ENCODE measurements at places on chromosomes 11 and 22.

- no peak for DNase-seq
These were observed 2.1 kb upstream of the GNAZ start for GRCh38 chr22:23068096-23068831.

DNA sequence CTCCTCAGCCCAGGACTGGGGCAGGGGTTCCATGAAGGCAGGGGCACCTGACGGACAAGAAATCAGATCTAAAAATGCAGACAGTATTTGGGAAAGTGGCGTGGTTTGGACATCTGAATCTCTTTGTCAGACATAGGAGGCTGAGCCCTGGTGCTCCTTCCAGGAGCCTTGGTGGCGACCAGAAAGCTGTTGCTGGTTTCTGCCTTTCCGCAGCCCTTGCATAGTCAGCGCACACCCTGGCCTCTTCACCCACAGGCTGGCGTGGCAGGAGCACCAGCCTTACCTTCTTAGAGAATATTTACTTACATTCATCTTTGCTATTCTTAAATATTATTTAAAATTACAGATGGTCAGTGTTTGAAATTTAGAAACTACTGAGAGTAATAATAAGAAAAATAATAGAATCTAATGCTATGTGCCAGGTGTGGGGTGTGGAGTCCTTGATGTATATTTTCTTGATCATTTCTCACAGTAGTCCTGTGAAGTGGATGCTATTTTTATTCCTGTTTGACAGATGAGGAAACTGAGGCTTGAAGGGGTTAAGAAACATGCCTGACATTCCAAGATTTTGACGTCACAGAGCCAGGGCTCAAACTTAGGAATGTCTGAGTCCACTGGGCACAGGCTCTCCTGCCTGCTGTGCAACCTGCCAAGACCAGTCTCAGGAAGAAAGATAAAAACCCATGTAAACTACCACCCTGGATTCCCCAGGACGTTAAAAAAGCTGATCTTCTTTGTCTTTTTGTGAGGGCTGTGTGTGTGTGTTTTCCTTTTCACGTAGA is 51.6 kb downstream of the TBC1D22A start:
- DNase-seq: no peak

GRCh38 chr22:48265000-48265625 is 1502.7 kb downstream of the TBC1D22A start:
- no peak for DNase-seq

DNA sequence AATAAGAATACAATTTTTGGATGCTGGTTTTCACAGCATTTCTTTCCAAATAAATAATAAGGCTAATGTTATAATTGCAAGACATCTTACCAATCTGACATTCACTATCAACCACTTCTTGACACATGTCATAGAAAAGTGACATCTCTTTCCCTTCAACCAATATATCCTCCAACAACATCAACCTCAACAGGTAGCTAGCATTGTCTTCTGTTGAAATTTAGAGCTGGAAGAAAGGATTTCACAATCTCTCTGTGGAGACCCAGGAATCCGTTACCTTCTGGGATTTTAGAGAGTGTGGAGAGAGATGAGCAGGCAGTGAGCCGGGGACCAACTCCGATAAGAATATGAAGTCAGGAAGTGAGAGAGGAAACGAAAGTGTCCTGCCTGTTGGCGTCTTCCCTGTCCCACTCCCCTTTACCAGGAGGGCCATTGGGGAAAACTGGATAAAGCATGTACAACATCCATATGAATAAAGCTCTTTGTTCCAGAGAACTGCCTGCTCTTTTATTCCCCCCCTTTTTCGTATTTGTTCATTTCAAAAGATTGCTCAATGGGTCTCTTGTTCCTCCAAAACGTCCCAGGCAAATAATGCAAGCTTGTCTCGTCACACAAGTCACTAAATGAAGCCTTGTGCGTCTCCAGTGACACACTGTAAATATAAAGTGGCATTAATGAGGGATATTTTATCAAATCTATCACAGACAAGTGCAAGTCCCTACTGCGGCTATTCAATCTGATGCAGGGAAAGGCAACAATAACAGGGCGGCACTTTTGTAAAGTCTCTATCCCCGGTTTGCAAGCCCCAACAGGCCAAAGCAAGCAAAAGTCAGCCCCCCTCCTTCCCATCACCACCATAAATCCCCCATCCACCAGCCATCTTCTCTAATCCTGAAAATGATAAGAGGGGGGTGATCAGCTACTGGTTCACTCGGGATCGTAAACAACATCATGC is 3.4 kb downstream of the CADM1 start:
- DNase-seq: peak; percentile 17

DNA sequence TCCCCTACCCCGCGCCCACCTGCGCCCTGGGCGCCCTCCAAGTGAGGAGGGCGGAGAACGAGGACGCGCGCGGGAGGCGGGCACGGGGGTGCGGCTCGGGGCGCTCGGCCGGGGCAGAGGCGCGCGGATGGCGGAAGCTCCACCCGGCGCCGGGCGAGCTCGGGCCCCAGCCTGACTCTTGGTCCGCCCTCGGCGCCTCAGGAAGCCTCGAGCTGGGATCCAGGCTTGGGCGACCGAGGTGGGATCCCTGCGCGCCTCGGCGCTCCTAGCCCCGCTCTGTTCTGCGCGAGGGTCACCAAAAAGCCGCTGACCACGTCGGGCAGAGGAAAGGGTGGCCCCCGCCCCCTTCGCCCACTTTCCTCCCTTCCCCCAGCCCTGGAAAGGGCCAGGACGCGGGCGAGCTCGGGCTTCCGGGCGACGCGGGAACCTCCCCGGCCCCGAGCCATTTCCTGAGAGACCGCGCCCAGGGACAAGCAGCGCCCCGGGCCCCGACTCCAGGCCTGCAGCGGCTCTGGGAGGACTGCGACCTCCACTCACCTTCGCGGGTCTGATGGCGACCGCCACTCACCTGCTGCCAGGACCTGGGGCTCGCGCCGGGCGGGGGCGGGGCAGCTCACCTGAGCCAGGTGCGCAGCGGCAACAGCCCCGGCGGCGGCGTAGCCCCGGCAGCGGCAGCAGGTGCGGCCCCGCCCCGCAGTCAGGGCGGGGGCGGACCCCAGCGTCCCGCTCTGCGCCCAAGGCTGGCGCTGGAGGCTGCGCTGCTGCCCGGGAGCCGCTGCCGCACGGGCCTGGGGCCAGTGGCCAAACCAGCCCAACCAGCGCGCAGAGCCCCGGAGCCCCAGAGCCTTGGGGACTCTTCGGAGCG is 2.2 kb upstream of the SIGIRR start:
- peak; percentile 48 for DNase-seq

- DNase-seq: peak; percentile 55
These were observed at the start of gene GUCD1 for GRCh38 chr22:24554313-24555164. Gene GUCD1, minus strand, starts transcription at chr22:24555138. Its CDS starts 147 bp downstream, at chr22:24554991.

- DNase-seq: no peak
These were observed 93.8 kb upstream of the BLID start for GRCh38 chr11:122209619-122210366.

DNA sequence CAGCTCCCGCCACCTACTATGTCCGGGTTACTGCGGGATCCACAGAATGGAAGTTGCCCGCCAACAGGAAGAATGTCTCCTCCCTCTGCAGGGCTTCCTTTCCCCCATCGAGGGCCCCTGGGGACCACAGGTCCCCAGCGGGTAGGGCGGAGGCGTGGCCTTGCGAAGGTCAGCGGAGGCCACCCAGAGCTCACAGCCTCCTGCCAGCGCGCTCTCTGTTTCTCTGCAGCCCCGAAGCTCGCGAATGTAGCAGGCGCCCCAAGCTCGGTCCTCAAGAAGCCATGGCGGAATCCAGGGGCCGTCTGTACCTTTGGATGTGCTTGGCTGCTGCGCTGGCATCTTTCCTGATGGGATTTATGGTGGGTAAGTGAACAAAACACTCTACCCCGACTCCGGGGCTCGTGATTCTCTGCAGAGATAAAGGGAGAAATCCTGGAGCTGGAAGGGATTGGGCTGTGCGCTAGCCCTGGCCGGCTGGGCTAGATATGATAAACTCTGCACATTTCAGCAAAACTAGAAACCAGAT is at the start of gene NAALAD2:
Gene NAALAD2 (plus strand): TSS at position 186 of the 526 bp plus-strand sequence. CDS start 96 bp downstream, at position 282.
- DNase-seq: no peak

DNA sequence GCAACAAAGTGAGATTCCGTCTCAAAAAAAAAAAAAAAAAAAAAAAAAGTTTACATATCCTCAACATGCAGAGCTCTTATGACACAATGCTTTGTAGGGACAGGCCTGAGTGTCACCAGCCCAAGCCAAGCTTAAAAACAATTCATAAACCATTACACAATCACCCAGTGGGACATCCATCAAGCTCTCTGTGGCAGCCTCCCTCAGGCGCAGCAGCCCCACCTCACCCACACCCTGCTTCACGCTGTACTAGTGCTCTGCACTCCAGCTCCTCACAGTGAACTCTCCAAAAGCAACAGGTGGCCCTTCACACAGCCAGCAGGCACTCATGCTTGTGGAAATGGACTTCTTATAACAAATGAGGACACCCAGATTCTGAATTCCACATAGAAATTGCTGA is 3.5 kb upstream of the FOXRED2 start:
- no peak for DNase-seq

- no peak for DNase-seq
These were observed 279.9 kb downstream of the FAT3 start for GRCh38 chr11:92504534-92504933.

GRCh38 chr11:3840004-3840869 is 522 bp downstream of the RHOG start:
- DNase-seq: no peak

- peak; percentile 22 for DNase-seq
These were observed 69.9 kb downstream of the MPPED1 start for GRCh38 chr22:43481568-43482317.

DNA sequence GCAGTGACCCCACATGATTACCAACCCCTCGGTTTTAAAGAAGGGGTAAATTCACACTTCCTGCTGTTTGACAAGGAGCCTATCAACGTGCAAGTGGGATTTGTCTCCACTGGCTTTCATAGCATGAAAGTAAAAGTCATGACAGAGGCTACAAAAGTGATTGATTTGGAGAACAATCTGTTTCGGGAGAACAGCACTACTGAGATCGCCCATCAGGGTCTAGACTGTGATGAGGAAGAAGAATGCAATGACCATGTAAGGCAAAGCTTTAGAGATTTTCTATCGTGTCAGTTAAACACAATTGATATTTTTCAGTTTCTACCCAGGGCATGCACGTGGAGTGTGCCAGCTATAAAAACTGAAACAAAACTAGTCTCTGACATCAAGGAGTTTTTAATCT is 41.7 kb downstream of the HORMAD2 start:
- DNase-seq: no peak

- DNase-seq: no peak
These were observed at the start of gene CD6 for GRCh38 chr11:60971520-60971919. Gene CD6, plus strand, starts transcription at chr11:60971680. Its CDS starts 186 bp downstream, at chr11:60971866.

DNA sequence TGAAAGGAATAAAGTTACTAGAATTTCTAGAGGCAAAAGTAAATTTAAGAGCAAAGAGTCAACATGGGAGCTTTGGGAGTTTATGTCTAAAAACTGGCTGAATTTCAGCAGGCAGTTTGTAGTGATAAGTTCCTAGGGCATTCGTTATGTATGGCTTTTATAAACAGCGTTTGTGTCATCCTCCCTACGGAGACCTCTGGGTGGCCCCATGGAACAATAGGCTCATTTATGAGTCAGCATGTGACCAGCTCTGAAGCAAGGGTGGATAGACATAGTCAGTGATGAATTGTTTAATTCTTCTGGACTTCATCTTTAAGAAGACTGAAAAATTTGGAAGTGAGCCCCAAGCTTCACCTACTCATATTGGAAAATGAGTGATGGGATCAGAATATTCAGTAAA is 37.1 kb downstream of the SVIP start:
- peak; percentile 2 for DNase-seq

GRCh38 chr11:126838779-126839178 is 161.8 kb downstream of the KIRREL3 start:
- DNase-seq: no peak

DNA sequence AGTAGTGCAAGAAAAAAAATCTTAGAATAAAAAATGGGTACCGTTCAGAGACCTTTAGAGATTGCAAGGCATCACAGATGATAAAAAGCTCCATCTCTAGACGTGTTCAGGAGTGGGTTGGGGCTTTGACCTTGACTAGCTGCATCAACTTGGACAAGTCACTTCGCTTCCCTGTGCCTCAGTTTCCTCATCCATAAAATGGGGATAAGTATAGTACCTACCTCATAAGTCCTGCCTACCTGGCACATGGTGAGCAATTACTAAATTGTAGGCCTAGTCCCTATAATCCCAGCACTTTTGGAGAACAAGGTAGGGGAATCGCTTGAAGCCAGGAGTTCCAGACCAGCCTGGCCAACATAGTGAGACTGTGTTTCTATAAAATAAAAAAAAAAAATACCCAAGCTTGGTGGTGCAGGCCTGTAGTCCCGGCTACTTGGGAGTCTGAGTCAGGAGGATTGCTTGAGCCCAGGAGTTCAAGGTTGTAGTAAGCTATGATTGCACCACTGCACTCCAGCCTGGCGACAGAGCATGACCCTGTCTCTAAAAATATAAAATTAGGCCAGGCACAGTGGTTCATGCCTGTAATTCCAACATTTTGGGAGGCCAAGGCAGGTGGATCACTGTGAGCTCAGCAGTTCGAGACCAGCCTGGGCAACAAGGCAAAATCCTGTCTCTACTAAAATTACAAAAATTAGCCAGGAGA is 6.0 kb upstream of the F2 start:
- no peak for DNase-seq

GRCh38 chr11:80727315-80727714 is 1286.5 kb upstream of the TENM4 start:
- DNase-seq: no peak

DNA sequence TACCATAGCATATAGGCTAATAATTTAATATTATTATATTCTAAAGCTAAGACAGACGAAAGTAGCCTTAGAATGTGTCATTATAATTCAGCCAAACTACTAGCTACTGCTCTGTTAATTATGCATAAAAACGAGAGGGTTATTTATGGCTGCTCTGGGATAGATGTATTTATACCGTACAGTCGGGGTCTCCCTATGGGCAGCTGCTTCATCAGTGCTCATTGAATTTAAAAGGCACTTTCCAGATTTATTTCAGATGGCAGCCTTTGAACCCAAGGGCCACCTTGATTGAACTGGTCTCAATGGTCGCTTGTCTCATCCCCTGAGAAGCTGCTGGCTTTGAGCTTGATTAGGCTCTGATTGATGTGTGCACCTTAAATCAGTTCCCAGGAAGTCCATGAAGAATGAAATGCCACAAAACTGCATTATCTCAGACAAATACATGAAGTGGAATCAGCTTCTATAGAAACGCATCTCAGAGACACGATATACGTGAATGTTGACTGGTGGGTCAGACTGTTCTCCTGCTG is 377.6 kb downstream of the LRRC4C start:
- DNase-seq: no peak

DNA sequence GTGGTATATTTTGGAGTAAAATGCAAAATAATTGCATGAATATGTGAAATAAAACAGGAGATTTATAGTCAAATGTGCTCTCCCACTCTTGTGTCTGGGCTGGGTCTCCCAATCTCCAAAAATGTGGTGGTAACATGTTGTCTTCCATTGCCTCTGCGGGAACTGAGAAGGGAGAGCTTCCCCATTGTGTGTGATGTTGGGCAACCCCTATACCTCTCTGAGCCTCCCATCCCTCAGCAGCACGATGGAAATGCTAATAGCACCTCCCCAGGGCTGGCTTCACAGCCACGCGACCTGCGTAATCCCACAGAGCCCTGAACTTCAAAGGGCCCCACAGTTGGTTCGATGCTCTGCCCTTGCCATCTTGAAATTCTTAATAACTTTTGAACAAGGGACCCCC is 72.0 kb downstream of the TP53I11 start:
- DNase-seq: no peak

- no peak for DNase-seq
These were observed 90.4 kb downstream of the GRIA4 start for GRCh38 chr11:105700271-105700670.

- DNase-seq: peak; percentile 54
These were observed 31.6 kb upstream of the PRDM10 start for GRCh38 chr11:130034236-130034635.
